SJCRH30 (cell line): ENCODE measurements at places on chromosomes 2 and 18.
A peak's percentile ranks its signal among the peaks of the same experiment; 100 is the strongest.

GRCh38 chr18:51398104-51398503, 200.6 kb upstream of the MEX3C start:
- no peak for DNase-seq

- DNase-seq = no peak
Observed at GRCh38 chr2:239116456-239117246, 268.8 kb downstream of the TWIST2 start.

DNA sequence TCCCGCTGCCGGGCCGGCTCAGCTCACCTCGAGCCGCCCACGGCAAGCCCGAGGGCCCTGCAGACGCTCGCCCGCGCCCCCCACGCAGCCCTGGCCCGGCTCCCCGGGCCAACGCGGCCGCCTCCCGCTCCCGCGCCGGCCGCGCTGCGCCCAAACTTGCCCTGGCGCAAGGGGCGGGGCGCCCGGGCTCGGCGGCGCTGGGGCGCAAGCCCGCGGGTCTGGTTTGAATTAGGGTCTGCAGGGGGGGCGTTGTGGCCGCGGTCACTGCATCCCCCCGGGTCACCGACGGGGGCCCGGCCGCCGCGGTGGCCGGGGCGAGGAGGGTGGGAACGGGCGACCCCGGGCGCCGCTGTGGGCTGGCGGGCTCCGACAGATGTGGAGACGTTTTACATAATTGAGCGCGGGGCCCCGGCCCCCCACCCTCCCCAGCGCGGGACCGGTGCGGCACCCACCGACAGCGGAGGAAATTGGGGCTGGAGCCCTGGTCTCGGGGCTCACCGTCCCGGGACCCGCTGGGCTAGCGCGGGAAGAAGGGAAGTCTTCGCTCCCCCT, 690 bp downstream of the SDC1 start:
- no peak for DNase-seq

- no peak for DNase-seq
Observed at GRCh38 chr2:76667821-76668271, 854.3 kb downstream of the LRRTM4 start.

DNA sequence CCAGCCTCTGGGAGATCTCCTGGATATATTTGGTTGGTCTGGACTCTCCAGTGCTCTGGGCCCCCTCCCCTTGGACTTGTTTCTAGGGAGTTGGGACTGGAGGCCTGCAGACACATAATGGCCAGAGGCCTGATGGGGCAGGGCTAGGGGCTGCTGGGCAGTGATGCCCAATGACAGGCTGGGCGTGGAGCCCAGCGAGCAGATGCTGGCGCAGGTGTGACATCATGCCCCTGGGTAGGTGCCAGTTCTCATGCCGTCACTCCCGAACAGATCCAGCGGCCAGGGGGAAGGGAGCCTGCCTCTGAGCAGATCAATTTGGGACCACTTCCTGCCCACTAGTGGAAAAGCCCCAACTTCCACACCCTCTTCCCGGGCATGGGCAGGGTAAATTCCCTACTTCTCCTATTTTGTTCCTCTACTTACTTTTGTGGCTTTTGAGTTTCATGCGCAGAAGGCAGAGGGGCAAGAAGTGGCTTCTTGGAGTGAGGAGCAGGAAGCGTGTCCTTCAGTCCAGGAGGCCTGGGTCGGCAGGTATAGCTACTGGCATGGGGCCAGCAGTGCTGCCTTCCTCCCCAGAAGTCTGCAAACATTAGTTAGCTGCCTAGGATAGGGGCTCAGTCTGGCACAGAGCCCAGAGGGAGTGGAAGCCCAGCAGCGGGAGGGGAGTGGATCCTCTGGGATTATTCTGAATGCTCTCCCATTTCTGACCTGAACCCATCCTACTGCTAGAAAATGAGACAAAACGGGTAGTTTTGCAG, 6.1 kb downstream of the MPV17 start:
- DNase-seq = no peak

GRCh38 chr18:59918997-59919396, 19.2 kb downstream of the PMAIP1 start:
- peak; percentile 75 for DNase-seq

- DNase-seq = no peak
Observed at GRCh38 chr2:99806758-99807157, 316.9 kb upstream of the REV1 start.

GRCh38 chr2:215659650-215660049, 223.8 kb upstream of the FN1 start:
- DNase-seq = no peak

GRCh38 chr2:181672255-181673008, 7.9 kb downstream of the NEUROD1 start:
- no peak for DNase-seq

- no peak for DNase-seq
Observed at GRCh38 chr2:74416778-74417177, 4.6 kb downstream of the C2orf81 start.

GRCh38 chr2:83103613-83104012, 1355.5 kb downstream of the SUCLG1 start:
- no peak for DNase-seq

DNA sequence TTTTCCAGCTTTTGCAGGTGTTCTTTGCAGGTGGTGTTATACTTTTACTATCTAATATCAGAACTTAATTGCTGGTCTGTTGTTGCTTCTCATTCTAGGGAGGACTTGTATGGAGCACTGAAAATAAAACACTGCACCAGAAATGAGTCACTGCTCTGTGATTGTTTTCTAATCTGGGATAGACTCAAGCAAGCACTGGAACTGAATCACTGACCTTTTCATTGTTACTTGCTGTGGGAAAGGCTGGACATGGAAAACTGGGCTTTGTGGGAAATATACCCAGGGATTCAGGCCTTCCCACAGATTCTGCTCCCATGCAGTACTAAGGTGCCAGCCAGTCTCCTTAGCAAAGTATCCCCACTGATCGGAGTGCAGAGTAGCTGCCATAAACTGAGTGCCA, 470.0 kb upstream of the GCFC2 start:
- no peak for DNase-seq

GRCh38 chr2:174395284-174395968, at the start of gene SCRN3:
Gene SCRN3, plus strand, starts transcription at chr2:174395730. Its CDS starts 2,554 bp downstream, at chr2:174398284.
- DNase-seq = peak; percentile 84

DNA sequence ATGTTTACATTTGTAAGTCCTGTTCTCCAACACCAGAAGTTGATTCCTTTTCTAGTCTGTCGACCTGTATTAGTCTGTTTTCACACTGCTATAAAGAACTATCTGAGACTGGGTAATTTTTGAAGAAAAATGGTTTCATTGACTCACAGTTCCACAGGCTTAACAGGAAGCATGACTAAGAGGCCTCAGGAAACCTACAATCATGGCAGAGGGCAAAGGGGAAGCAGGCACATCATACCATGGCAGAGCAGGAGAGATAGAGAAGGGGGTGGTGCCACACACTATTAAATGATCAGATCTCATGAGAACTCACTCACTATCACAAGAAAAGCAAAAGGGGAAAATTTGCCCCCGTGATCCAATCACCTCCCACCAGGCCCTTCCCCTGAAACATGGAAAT, 112.8 kb upstream of the MAP3K20 start:
- no peak for DNase-seq

DNA sequence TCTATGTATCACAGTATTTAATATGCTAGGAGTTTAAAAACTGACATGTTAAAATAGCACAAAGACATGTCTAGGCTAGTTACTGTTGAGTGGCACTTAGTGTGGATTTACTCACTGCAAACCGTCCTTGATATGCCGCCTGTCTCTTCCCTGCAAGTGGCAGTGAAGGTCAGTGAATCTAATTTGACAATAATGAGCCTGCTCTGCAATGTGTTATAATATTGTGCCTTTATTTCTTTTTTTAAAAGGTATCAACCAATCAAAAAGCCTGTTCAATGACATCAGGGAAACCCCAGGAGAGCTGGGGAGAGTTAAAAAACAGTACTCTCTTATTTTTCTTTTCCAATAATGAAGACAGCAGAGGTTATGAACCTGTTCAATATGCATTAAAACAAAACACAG, 384.1 kb downstream of the ERBB4 start:
- DNase-seq = no peak

DNA sequence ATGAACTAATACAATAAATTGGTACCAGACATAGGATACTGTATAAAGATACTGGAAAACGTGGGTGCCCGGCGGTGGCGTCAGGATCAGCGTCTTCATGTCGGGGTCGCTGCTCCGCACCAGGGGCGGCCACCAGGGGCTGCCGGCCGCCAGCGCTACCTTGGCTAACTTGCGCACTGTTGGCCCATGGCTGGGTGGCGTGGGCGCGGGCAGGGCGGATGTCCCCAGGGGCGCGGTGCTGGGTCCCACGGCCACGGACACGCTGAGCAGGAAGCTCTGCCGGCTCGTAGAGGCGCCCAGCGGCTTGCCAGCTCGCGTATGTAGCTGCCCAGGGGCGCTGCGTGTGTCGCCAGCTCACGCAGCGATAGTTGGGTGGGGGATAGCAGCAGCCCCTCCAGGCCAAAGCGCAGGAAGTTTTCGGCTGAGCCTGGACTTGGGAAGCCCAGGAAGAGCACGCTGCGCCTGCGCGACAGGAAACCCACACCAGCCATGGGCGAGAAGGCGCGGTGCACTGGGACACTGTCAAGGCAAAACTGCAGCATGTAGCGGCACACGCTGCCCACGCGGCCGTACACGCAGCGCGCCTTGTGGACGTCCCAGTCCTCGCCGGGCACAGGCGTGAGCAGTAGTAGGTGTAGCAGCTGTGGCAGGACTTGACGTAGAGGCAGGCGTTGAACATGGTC, 299.9 kb downstream of the CCDC74A start:
- no peak for DNase-seq
